ENCODE measurements at places on chromosomes 1 and 21.

DNA sequence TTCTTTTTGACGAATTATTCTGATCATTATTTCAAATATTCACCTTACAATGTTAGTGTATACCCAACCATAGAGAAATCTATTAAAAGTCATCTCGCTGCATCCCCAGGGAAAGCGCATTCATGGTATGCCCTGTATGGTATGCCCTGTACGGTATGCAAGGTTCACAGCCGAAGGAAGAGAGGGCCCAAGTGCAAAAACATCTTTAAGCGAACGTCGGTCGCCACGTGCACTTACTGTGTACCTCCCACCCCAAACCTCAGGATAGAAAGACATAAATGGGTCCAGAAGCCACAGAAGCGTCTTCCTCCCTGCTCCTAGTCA, 14.4 kb downstream of the HLX start:
- DNase-seq: no peak

- DNase-seq: no peak
Observed at GRCh38 chr1:31183927-31184554, 55.6 kb downstream of the NKAIN1 start.

DNA sequence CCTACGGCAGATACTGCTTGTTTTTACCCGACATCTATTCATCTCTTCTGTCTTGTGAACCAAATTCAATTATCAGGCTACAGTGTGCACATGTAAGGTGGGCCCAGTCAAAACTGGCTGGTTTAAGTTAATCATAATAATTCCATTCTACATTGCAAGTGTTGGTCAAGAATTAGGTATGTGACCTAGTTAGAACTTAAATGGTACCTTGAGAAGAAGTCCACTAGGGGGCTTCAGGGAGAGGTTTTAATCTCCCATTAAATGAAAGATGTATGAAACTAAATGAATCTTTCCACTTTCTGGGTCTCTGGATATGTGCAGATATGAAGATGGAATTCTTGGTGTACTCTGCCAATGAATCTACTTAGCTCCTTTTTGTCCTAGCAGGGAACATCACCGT, 187.1 kb downstream of the CDC42BPA start:
- no peak for DNase-seq

- no peak for DNase-seq
Observed at GRCh38 chr1:213127074-213127473, 76.0 kb downstream of the RPS6KC1 start.

DNA sequence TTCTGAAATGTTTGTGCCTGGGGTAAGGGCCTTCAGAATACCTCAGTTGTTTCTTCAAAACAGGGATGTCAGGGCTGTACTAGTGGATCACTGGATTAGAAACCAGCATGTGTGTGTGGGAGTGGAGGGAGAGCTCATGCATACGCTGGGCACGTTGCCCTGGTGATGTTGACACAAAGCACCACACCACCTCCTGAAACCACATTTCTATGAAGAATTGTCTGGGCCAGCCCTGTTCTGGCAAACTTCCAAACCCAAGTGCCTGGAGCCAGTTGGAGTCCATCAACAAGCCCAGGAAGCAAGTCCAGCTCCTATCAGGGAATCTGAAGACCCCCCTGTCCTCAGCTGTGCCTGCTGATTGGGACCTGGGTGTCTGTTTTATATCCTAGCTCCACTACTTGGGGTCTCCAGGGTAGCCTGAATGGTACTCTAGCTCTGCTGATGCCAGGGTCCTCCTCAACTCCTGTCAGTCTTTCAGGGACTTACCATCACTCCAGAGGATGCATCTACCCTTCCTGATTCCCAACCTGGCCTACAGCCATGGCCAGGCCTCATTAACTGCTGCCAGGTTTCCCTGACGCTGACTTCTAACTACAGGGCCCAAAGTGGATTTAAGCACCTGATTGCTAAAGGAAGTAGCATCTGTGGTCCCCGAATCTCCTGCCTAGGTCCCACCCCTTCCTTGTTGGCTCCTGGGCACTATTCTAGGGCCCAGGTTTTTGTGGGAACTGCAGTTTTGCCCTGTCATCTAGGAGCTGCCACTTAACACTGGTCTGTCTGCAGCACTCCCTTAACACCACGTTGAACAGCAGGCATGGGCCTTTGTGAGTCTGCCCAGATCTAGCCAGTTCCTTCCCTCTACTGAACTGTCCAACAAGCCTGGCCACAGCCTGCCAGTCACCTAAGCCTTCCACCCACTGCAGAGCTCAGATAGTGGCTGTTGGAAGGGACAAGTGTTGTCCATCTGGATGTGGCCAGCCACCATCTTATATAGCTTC, 45.5 kb downstream of the LPAR3 start:
- DNase-seq: no peak

GRCh38 chr1:25458541-25459298, 28.0 kb downstream of the MACO1 start:
- DNase-seq: no peak

DNA sequence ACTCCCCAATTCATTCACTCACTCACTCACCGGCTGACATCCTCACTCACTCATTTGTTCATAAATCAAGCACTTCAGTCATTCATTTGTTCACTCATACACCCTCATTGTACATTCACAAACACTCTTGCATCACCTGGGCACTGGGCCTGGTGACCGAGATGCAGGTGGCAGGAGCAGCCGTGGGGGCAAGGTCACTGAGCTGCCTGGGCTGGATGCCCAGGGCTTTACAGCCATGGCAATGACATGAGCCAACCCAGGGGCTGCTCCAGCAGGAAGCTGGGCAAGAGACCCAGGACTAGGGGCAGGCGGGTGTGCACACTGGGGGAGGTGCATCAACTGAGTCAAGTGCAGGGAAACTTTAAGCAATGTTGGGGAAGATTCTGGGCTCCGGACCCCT, 113.6 kb upstream of the IGSF21 start:
- no peak for DNase-seq

- DNase-seq: no peak
Observed at GRCh38 chr1:30909365-30910068, 959 bp upstream of the SDC3 start.

GRCh38 chr21:15964236-15964855, 234.6 kb downstream of the USP25 start:
- DNase-seq: no peak

GRCh38 chr1:171790318-171790717, 8.9 kb downstream of the METTL13 start:
- no peak for DNase-seq

GRCh38 chr21:14120091-14120734, 90.5 kb downstream of the LIPI start:
- no peak for DNase-seq

DNA sequence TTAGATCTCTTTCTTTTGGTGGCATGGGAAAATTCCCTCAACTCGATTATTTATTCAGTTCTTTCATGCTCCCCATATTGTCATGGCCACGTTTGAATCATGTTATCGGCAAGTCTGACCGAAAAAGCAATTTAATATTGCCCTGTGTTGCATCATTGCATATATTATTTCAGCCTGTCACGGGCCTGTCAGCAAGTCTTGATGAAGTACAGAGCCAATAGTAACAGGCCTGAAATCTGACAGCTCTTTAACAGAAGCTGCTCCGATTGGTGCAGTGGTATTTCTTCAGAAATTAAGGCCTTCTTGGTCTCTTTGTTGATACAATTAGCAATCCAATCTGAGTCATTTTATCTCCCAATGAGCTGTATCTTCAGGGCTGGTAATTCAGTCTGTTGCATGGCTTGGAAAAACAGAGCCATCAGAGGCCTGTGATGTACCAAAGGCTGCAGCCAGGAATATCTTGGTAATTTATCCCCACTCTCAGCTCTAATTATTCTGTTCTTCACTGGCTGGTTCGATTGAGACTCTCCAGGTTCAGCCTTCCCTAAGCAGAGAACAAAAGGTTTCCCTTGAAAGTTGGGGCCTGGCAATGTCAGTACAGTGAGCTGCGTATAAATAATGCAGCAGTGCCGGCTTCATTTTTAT, 149.5 kb downstream of the FGGY start:
- no peak for DNase-seq

GRCh38 chr1:44677201-44677766, 2.8 kb downstream of the ARMH1 start:
- DNase-seq: no peak

DNA sequence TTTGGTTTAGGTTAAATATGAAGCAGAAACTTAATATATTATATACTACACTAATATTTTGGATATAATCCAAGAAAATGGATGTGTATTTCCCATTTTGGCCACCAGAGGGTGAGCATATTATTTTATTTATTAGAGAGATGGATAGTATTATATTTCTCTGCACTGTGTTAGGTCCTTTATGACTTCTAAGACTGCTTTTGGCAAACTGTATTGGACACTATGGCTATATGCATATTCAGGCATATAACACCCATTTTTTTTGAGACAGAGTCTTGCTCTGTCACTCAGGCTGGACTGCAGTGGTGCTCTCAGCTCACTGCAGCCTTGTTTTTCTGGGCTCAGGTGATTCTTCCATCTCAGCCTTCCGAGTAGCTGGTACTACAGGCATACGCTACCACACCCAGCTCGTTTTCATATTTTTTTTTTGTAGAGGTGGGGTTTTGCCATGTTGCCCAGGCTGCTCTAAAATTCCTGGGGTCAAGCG, 17.8 kb upstream of the PGM1 start:
- DNase-seq: peak; percentile 3

DNA sequence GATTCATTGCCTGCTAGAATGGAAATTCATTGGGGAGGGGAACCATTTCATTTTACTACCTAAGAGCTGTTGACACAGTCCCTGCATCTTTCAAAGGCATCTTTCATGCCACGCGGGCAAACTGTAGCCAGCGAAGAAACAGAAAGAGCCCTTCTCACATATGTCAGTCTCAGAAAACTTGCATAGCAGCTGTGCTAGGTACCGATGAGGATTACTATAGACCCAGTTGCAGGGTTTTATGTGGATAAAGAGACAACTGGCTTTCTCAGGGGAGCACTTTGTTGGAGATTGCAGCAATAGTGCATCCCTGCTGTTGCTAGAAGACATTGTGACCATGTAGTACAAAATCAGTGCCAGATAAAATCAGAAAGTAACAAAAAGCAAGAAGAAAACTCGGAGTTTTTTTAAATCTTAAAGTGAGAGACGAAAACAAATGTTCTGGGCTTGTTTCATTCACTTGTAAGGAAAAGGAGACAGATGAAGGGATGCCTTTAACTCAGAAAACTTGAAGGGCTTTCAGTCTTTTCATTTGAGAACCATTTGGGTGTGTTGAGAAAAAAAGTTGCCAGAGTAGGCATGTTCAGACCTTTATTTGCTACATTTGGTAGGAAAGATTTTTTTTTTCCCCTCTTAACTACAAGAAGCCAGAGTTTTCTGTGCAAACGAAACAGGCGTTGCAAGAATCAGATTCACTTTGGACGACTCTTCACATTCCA, 804.1 kb downstream of the USP25 start:
- DNase-seq: peak; percentile 19

DNA sequence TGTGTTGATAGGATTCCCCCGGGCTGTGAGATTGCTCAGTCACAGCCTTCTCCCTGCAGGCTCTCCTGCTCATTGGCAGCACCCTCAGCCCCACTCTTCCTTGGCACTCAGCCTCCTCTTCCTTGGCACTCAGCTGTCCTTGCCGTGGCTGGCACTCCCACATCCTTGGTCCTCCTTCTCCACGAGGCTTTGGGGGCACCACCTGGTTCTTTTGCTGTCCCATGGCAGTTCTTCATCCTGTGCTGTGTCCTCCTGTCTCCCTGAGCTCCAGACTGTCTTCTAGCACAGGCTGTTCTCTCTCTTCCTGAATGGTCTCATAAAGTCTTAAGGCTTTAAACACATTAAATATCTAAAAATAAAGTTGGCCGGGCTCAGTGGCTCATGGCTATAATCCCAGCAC, 27.0 kb downstream of the PKNOX1 start:
- DNase-seq: peak; percentile 23

GRCh38 chr1:156942176-156942575, 21.7 kb downstream of the LRRC71 start:
- no peak for DNase-seq

DNA sequence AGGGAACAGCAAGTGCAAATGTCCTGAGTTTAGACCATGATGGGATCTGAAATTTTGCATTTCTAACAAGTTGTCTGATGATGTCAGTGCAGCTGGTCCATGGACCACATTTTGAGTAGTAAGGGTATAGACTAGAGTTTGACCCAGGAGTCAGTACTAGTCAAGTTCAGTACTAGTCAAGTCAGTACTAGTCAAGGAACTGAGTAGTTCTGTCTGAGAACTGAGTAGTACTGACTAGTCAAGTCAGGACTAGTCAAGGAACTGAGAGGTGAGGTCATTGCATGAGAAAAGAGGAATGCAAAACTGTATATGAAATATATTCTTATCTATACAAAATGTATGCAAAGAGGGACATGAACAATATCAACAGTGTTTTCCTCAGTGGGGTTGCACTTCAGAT, 34.1 kb downstream of the TSEN15 start:
- DNase-seq: no peak

- DNase-seq: no peak
Observed at GRCh38 chr1:167629681-167630567, at the start of gene RCSD1. RCSD1 (plus strand) TSS chr1:167630232; CDS start chr1:167630424, 192 bp downstream.

GRCh38 chr1:242412921-242413320, 111.6 kb downstream of the PLD5 start:
- DNase-seq: no peak

GRCh38 chr1:51214615-51215131, 21.4 kb upstream of the RNF11 start:
- DNase-seq: no peak

GRCh38 chr1:218414060-218414728, 69.1 kb downstream of the TGFB2 start:
- no peak for DNase-seq

GRCh38 chr1:149916898-149917252, 769 bp downstream of the SV2A start:
- DNase-seq: no peak

GRCh38 chr1:31689379-31689778, 14.4 kb downstream of the COL16A1 start:
- no peak for DNase-seq

DNA sequence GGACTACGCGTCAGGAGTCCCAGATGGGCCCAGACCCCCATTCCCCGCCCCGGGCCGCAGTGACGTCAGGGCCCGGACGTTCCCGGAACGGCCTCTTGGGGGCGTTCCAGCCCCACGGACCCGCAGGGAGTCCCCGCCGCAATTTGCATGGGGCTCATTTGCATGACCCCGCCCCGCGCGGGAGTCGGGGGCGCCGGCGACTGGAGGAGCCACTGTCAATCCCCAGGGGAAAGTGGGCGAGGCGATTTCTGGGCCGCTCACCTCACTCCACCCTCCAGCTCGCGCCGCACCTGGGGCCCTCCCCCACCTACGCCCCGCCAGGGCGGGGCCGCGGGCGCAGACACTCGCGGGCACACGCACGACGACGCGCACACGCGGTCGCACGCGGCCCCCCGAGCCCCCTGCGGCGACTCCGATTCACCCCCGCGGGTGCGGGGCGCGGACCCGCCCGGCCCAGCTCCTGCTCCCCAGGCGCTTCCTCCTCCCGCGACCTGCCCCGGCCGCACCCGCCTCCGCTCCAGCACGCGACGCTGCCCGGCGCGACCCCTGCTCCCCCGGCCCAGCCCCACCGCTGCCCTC, 13.2 kb downstream of the AGRN start:
- DNase-seq: no peak

GRCh38 chr1:42845866-42846256, 552 bp upstream of the ZNF691 start:
- no peak for DNase-seq

GRCh38 chr1:2025491-2025981, 6.4 kb downstream of the GABRD start:
- no peak for DNase-seq

All from cerebellar nuclear complex (tissue), 1 donor.